ENCODE measurements at places on chromosomes 11 and 22.

DNA sequence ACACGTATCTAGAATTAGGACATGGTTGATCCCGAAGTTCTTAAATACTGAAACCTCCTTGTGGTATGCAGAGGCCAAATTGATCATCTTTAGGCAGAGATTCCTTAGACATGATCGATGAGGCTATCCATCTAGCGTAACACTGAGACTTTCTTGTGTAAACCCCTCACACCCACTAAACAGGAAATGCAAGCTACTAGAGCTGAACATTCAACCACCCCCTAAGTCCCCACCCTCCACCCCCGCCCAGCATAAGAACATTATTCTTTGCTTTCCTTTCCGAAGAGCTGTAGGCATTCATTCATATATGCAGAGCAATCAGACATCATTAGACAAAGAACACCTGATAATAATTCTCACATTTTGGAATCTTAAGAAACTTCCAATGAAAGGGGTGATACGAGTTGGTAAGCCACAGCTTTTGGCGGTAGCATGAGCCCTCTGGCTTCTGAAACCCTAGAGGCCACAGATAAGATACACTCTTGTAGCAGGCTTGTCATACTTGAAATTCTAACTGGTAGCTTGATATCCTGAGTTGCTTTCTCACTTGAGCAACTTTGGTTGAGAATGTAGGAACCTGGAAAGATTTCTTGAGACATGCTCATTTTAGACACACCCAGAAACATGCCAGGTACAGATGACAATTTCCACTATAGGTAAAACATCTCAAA is 42.2 kb downstream of the FLI1 start:
- peak; percentile 56 for DNase-seq

GRCh38 chr11:20047006-20047768 is 113.1 kb downstream of the DBX1 start:
- no peak for DNase-seq

DNA sequence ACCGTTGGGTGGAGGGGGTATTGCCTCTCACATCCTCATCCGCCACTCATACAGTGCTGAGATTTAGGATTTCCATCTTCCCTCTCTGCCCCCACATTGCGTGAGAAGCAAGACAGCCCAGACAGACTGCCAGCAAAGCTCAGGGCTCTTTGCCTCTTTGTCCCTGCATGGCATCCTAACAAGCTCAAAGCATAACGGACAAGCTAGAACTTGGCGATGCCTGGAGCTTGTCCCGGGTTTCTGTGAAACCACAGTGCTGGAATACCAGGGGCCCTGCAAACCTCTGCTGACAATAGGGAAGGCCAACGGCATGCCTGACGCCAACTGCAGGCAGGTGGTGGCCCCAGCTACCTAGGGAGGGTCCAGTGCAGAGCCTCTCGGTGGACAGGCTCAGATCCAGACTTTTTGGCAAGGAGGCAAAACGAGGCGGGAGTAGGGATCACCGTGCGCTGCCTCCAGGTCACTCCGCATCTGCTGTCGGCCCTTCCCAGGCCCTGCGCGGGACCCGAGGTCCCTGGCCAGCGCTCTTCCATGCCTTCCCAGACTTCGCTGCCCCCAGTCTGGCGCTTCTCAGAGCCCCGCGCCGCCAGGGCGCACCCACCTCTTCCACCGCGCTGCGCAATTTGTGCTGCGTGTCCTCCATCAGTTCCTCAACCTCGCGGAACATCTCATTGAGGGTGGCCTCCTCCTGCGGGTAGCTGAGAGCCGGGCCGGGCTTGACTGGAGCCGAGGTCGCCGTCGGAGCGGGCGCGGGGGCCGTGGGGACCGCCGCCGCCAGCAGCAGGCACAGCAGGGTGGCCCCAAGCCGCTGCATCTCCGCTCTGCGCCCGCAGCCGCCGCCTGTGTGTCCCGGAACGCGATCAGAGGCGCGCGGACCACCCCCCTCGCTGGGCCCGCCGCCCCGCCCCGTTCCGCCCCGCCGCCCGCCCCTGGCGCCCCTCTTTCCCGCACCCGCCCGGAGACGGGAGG is at the start of gene DKK3:
Gene DKK3 (minus strand): TSS at position 858 of the 969 bp plus-strand sequence. CDS start 44 bp downstream, at position 814.
- DNase-seq, result no peak

- no peak for DNase-seq
These were observed 65.1 kb downstream of the BTG4 start for GRCh38 chr11:111447112-111447471.

GRCh38 chr11:21892736-21893564 is 299.9 kb upstream of the ANO5 start:
- DNase-seq, result no peak

DNA sequence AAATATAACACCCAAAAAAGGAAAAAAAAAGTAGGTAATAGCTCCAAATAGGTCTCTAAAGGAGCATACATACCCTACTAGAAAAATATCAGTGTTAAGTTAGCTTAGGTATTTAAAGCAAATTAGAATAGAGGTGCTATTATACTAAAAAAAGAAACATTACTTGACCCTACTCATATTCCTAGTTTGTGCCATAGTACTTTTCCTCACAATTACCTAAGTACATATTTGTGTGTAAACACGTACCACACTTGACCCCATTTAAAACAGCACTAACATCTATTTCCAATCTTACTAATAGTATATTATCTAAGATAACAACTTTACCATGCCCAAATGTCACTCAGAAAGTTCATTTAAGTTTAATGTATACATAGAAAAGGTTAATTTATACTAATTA is 57.7 kb downstream of the PICALM start:
- no peak for DNase-seq

DNA sequence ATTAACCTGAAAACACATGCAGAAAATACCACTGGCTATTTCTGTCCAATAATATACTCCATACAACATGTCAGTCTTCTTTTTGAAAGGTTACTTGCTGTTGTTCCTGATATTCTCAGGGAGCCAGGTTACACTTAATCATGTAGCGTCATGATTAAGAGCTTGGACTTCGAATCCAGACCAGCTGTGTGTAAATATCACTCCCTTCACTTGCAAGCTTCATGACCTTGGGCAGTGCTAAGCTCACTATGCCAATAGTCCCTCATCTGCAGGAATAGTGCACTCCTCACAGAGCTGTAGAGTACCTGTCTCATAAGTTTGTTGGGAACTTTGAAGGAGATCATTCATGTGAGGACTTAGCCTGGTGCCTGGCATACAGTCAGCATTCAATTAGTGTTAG is 1.9 kb downstream of the HTR3B start:
- no peak for DNase-seq

DNA sequence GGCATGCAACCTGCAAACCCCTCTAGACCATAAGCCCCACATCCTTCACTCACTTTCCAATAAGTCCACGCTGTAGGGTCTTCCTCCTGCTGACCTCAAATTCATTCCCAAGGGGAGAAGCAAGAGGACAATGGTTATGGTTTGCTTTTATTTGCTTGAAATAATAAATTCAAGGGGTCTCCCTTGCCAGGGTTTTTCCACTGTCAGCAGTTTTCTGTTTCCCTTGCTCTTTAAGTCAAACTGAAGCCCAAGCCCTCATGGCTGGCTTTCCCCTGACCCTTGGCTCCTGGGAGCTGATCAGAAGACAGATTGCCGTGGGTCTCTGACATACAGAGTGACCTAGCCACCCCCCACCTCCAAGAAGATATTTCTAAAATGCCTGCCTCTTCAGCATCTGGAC is 3.9 kb downstream of the SLC1A2 start:
- no peak for DNase-seq

GRCh38 chr11:59555601-59556114 is 44.3 kb downstream of the OR4D9 start:
- no peak for DNase-seq

GRCh38 chr11:119154178-119154577 is 5.3 kb downstream of the ABCG4 start:
- no peak for DNase-seq

DNA sequence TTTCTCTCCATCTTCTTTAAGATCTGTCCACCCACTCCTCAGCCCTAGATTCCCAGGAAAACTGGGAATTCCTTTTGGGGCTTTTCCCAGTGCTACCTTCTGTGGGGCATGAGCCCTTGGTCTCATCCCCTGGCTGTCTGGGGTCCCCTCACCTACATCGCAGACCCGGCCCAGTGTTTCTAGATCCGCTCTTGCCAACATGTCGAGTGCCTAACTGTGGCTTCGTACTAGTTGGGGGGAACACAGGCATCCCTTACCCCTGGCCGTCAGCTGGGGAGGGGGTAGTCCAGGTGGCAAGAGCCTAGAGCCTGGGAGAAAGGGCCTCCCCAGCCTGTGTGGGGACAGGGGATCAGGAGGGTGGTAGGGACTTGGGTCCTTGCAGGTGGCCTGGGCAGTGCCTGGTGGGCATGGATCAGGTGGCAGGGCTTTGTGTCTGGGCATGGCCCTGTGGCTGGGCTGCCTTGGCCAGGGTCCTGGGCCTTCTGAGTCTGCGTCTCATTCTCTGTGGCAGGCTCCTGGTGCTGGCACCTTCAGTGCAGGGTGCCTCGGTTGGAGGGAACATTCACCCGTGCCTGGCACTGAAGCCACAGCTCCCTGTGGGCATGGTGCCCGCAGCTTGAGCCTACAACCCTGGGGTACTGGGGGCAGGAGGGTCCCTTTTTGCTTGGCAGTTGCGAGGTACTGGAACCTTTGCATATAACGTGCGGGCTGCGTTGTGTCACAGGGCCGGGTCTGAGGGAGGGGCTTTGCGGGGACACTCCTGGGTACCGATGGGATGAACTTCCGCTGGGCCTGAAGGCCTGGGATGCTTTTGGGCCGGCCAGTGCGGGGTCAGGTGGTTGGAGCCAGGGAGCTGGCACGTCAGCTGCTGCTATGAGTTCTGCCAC is 4.1 kb downstream of the KCNQ1 start:
- DNase-seq, result no peak

- peak; percentile 25 for DNase-seq
These were observed 4.4 kb downstream of the TMEM258 start for GRCh38 chr11:61787928-61788491.

DNA sequence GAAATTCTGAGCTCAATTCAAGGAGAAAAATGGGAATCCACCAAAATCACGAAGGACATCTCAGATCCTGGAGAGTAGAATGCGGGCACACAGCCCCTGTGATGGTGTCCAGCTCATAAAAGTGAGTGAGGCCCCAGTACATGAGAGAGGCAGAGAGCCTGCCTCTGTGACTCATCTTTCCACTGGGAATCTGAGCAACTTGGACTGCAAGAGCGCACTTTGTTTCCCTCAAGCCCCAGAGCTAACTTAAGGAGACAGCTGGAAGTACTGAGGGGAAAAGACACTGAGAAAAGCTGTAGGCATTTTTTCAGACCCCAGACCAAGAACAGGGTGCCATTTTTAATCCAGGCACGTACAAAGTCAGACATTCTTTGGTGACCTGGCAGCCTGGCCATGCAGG is 273.7 kb downstream of the C11orf87 start:
- DNase-seq, result no peak

- no peak for DNase-seq
These were observed 829 bp upstream of the APOC3 start for GRCh38 chr11:116828632-116829524.

- DNase-seq, result no peak
These were observed 378.7 kb upstream of the ANO5 start for GRCh38 chr11:21814169-21814568.

- no peak for DNase-seq
These were observed 2.5 kb downstream of the FAM227A start for GRCh38 chr22:38653741-38654140.

- no peak for DNase-seq
These were observed 21.0 kb downstream of the OR8G5 start for GRCh38 chr11:124277207-124277606.

DNA sequence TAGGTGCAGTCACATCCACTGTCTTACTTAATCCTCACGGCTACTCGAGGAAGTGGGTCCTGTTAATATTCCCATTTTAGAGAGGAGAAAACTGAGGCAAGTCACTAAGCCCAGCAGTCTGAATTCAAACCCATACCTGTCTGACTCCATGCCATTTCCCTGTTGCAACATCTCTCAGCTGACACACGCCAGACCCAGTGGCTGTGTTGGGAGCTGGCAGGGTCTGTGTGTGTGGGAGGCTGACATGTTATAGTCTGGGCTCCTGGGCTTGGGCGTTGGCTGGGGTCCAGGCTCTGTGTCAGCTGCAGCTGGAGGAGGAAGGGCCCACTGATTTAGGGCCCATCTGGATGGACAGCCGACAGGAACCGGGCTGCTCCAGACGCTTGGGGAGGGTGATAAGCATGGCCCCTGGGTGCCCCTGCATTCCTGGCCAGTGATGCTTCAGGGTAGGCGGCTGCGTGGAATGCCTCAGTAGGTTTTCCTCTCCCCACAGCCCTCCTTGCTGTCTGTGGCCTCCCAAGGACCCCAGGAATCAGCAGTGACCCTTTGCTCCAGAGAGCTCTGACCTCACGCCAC is 562.5 kb downstream of the MN1 start:
- no peak for DNase-seq

- no peak for DNase-seq
These were observed 6.2 kb upstream of the RAB1B start for GRCh38 chr11:66262191-66262590.

DNA sequence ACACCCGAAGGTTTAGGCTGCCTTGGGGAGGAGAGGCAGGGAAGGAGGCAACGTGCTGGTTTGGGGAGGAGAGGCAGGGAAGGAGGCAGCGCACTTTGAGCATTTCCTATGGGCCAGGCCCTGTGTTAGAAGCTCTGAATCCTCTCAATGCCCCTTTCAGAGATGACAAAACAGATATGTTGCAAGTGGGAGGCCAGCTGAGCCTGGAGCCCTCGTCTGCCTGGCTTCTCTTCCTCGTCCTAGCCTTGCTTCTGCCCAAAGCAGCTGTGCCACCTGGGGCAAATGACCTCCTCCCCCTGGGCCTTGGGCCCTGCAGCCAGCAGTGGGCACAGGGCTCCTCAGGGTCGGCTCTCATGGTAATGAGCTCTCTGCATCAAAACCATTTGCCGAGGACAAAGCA is 15.3 kb upstream of the LRRC32 start:
- DNase-seq, result no peak

GRCh38 chr11:111301842-111302118 is 3.4 kb downstream of the POU2AF3 start:
- no peak for DNase-seq

DNA sequence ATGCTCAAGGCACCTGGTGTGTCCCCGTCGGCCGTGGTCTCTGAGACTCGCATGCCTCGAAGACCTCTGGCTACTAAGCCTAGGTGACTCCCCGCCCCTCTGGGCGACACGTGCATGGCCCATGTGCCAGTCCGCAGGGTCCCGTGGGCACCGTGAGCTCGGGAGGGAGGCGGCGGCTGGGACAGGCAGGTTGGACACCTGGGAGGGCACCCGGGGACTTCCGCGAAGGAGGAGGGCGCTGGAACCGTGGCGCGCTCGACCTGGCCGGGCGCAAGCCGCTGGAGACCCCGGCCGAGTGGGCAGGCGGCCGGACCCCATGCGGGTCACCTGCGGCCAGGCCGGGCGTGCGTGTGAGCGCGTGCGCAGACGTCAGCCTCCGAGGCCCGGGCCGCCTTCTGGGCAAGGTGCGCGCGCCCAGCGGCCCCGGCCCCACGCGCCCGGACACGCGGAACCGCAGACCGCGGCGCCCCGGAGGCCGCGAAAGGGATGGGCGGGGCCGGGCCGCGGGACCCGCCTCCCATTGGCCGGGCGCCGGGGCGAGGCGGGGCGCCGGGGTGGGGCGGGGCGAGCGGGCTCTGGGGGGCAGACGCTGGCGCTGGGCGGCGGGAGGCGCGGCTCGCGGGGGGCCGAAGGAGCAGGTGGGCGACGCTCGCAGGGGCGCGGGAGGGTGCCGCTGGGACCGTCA is 579 bp upstream of the RASD2 start:
- peak; percentile 39 for DNase-seq

Data from activated CD4-positive, alpha-beta T cell treated with anti-CD3 and anti-CD28 coated beads, Interleukin-2, amount 50 U/mL, for 16 hours (primary cell).